Fibroblast of skin of right quadriceps (primary cell): ENCODE measurements at places on chromosomes 5 and 9.

DNA sequence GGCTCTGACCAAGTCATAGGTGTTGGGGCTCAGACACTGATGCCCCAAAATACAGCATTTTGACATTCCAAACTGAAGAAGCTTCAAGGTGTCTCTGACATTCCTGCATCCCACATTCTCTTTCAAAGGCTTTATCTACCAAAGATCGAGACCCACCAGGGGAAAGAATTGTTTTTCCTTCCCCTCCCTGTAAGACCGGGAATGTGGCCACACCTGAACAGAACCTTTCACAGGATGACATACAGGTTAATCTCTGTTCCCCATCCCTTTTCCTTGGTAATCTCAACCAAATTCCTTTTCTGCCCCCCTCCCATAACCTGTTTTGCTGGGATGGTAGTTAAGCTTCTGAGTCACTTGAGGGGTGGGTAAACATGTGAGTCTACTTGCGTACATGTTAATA lies 72.3 kb downstream of the IQGAP2 start:
- no peak for DNase-seq

- no peak for DNase-seq
These were observed 11.6 kb downstream of the FCN2 start for GRCh38 chr9:134892221-134892620.

DNA sequence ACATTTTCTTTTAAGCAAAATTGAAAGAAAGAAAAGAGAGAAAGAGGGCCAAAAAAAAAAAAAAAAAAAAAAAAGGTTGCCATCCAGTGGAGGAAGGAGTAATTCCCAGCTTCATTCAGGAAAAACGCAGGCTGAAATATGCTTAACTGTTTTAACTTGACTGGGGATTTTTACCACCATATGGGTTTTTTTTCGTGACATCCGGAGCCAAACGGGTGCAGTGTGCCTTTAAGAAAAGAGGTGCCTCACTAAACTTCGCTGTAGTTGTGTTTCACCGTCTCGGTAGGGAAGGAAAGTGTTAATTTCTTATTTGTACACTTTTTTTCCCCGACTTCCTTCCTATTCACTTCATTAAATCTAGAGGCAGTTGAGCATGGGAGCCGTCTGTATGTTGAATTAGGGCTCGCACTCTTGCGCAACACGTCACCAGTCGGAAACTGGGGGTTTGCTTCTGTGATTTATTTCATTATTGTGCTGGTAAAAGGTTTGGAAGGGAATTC lies 143.0 kb downstream of the SMARCA2 start:
- peak; percentile 79 for DNase-seq

DNA sequence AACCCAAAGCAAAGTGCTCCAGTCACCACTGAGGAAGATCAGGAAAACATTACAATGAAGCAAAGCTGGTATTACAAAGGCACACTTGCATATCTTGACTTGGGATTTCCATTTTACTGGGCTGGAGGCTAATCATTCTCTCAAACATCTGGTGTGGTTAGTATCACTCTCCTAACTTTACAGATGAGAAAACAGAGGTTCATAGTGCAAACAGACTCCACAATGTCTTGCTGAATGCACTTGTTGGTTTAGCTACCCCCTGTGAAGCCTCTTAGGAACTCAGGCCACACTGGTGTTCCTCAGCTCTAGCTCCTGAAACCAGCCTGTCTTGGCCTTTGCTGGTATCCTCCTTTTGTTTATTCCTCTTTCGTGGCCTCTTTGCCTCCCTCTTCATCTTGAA lies 29.5 kb upstream of the SMAD5 start:
- no peak for DNase-seq

DNA sequence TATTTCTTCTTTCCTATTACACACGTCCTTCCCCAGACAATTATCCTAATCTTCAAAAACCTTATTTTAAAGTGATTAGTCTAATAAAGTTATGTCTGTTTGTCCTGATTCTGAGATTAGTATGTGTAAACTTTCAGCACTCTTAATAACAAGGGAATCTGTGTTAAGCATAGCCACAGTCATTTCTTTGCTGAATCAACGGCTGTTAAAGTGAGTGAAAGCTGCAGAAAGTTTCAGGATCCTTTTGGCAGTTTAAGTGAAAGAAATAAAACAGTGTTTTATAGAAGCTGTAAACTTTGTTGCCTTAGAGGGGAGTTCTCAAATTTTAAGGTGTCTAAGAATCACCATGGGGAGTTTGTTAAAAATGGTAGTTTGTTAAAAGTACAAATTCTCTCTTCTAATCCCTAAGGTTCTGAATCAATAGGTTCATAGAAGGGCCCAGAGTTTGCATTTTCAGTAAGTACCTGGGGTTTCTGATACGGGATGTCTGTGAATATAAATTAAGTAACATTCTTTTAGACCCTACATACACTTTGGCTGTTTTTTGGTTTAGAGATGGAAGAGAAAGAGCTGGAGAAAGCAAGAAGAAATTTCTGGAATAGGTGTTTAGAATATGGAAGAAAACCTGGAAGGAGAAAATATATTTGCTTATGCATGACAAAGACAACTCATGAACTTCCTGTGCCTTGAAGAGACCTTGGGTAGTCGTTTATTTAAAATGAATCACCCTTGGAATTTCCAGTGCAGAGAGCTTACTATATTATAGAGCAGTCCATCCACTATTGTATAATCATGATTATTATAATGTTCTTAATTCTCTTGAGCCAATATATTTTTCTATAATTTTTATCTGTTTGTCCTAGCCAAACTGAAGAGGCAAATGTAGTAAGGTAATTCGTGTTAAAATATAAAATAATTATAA lies 45.7 kb downstream of the SCAMP1 start:
- peak; percentile 63 for DNase-seq

DNA sequence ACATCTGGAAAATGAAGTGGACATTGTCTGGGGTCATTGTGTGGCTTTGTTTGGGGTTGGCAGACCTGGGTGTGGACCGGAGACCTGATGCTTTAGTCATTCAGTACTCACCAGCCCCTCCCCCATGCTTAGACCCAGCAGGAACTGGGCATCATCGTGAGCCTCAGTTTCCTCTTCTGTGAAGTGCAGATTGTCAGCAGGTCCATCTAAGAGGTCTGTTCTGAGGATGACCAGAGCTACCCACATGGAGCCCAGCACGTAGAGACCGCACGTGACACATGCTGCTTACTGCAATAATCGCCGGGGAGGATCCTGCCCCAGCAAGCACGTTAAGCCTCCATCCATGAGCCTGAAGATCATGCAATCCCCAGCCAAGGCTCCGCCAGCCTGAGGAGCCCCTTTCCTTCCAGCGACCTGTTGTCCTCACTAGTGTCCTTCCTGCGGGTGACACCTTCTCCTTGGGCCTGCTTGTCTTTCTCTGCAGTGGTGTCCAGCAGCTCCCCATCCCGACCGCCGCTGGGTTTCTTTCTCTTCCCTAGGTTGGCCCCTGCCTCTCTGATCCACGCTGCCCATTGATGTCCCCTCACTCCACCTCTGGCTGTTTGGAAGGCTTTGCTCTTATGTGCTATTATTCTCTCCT lies 26.7 kb upstream of the IRX4 start:
- no peak for DNase-seq
